SJSA1 (cell line): ENCODE measurements at places on chromosomes 2 and 18.
A peak's percentile ranks its signal among the peaks of the same experiment; 100 is the strongest.

DNA sequence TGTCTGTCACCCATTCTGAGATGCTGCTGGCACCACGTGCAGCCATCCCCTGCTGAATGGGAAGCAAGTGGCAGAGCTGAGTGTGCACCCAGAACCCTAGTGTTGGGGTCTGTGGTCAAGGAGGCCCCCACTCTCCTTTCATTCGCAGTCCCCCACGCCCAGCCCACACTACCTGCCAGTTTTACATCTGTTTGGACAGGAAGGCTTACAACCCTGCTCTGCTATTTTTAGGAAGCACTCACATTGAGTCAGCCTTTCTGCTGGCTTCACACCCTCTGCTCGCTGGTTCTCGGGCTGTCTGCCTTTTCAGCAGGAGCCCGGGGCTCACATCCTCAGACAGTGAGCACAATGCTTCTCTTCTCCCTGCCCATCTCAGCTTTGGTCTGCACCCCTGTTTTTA, 10.7 kb upstream of the ADCY3 start:
- DNase-seq, result no peak
- no peaks in the 10 kb centered on the region for H3K27me3 ChIP-seq
- H3K4me3 ChIP-seq, result no peak overlapping the region
- no peaks in the 10 kb centered on the region for H3K4me1 ChIP-seq
- no peak overlapping the region for H3K27ac ChIP-seq

- H3K4me3 ChIP-seq, result no peak overlapping the region
- H3K27ac ChIP-seq, result no peak overlapping the region
- DNase-seq, result no peak
- no peaks in the 10 kb centered on the region for H3K4me1 ChIP-seq
These were observed 116.2 kb downstream of the RND3 start for GRCh38 chr2:150371044-150371818.

DNA sequence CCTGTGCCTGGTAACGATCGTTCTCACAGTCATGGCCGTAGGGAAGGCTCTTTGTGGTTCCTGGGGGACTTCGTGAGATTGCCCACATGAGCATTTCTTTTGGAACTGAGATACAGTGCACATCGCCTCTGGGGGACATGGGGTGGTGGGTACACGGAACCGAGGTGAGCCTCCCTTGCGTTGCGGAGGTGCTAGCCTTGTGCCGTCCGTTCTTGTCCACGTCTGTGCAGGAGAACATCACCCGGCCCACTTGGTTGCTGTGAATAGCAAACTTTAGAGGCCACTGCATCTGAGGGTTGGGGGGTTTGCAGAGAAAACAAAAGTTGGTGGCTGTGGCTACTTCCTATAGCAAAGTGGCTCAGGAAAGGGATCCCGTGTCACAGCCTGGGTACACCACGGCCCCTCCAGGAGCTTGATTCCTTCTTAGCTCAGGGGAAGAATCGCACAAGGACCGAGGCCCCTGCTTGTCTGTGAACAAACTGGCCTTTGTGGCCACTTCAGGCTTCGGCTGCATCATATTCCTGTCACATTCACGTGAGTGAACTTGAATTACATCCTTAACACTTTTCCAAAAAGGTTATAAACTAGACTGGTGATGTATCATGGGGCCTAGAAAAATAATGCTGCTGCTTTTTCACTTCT, 72.6 kb downstream of the LRRFIP1 start:
- DNase-seq, result no peak
- no peak overlapping the region for H3K4me3 ChIP-seq
- H3K36me3 ChIP-seq, result peaks cover 24% of the 10 kb centered on the region
- H3K27ac ChIP-seq, result no peak overlapping the region
- peaks cover 56% of the 10 kb centered on the region for H3K4me1 ChIP-seq

DNA sequence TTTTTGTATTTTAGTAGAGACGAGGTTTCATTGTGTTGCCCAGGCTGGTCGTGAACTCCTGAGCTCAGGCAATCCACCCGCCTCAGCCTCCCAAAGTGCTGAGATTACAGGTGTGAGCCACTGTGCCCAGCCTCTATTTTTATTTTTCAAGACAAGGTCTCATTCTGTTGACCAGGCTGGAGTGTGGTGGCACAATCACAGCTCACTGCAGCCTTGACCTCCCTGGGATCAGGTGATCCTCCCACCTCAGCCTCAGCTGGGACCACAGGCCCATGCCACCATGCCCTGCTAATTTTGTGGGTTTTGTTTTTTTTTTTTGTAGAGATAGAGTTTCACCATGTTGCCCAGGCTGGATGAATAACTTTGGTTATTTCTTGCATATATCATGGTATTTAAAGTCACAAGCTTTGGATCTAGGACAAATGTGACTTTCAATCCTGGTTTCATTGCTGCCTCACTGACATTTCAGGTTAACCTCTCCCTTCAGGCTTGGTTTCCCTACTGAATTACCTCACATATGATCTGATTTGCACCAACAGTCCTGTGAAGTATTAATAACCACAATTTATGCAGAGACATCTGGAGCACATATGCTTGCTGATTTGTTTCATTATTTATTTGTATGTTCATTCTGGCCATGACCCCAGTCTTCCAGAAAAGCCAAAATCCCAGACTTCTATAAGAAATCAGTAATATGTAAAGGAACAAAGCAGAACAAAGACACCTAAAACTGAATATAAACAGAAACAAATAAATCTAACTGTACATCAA, 17.5 kb upstream of the RAB31 start:
- H3K4me3 ChIP-seq, result no peak overlapping the region
- no peak overlapping the region for H3K27ac ChIP-seq
- peak; percentile 10 for DNase-seq

- peak; percentile 10 for DNase-seq
- H3K36me3 ChIP-seq, result peaks cover 4% of the 10 kb centered on the region; the same call in 1 of the 2 replicates
- no peak overlapping the region for H3K27ac ChIP-seq
- H3K4me1 ChIP-seq, result peaks cover 25% of the 10 kb centered on the region
- no peaks in the 10 kb centered on the region for H3K27me3 ChIP-seq
These were observed 50.7 kb downstream of the SFXN5 start for GRCh38 chr2:73020657-73021370.

DNA sequence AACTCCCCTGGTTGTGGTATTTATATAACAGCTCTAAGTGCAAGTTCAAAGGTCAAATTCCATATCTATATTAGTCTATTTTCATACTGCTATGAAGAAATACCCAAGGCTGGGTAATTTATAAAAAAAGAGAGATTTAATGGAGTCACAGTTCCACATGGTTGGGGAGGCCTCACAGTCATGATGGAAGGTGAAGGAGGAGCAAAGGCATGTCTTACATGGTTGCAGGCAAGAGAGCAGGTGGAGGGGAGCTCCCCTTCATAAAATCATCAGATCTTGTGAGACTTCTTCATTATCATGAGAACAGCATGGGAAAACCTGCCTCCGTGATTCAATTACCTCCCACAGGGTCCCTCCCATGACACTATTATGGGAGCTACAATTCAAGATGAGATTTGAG, 179.6 kb upstream of the FBXO11 start:
- no peaks in the 10 kb centered on the region for H3K36me3 ChIP-seq
- no peaks in the 10 kb centered on the region for H3K4me1 ChIP-seq
- H3K27ac ChIP-seq, result no peak overlapping the region
- no peak overlapping the region for H3K4me3 ChIP-seq

GRCh38 chr2:28751956-28752630, 463 bp downstream of the PPP1CB start:
- peaks cover 12% of the 10 kb centered on the region for H3K36me3 ChIP-seq
- H3K27ac ChIP-seq, result peak overlapping the region; percentile 95
- peak overlapping the region; percentile 94 for H3K4me3 ChIP-seq
- H3K4me1 ChIP-seq, result peaks cover 43% of the 10 kb centered on the region
- H3K27me3 ChIP-seq, result no peaks in the 10 kb centered on the region
- no peak for DNase-seq

GRCh38 chr2:42882756-42883155, 90.4 kb upstream of the HAAO start:
- no peaks in the 10 kb centered on the region for H3K36me3 ChIP-seq
- no peak overlapping the region for H3K4me3 ChIP-seq
- no peak for DNase-seq
- H3K27me3 ChIP-seq, result no peaks in the 10 kb centered on the region
- 0 out of 2 replicates have a peak, but pooled peaks cover 5% of the 10 kb centered on the region for H3K4me1 ChIP-seq

DNA sequence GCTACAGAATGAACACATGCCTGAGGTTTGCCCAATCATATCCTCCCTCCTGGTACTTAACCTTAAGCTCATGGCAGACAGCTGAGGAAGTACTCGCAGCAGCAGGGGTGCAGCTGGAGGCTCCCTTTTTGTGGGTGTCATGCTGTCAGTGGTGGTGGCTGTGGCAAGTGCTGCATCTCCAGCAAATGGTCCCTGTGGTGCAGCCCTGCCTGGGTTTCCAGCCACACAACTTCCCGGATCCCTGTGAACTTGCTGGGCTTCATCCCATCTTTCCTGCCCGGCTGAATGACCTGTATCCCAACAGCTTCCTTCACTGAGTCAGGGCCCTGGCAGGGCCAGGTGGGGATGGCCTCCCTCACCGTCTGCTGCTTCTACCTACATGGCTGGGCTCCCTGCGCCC, 5.0 kb downstream of the TMEM185B start:
- H3K27me3 ChIP-seq, result no peaks in the 10 kb centered on the region
- H3K4me1 ChIP-seq, result peaks cover 15% of the 10 kb centered on the region
- peak; percentile 11 for DNase-seq

DNA sequence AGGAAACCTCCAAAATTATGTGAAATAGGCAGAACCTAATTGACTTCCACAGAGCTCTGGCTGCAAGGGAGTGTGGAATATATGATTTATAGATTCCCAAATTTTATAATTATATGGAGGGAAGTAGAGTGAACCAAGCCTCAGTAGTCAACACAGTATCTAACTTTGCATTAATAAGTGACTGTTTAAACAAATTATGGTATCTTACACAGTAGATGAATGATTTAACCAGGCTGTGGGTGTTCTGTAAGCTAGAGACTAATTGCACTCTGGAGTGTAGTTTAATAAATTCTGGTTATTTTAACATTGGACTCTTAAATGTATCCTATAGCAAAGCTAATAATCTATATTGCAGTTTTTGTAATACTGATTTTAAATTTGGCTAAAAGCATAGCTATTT, 183.5 kb downstream of the KIAA1328 start:
- H3K4me1 ChIP-seq, result no peaks in the 10 kb centered on the region
- no peak for DNase-seq
- no peaks in the 10 kb centered on the region for H3K27me3 ChIP-seq
- H3K4me3 ChIP-seq, result no peak overlapping the region

- H3K27ac ChIP-seq, result no peak overlapping the region
- no peak for DNase-seq
- no peak overlapping the region for H3K4me3 ChIP-seq
- no peaks in the 10 kb centered on the region; the same call in 1 of the 2 replicates for H3K36me3 ChIP-seq
- H3K4me1 ChIP-seq, result no peaks in the 10 kb centered on the region
These were observed 385.5 kb downstream of the SETBP1 start for GRCh38 chr18:45066210-45066609.

GRCh38 chr2:6177811-6178210, 485.6 kb downstream of the SOX11 start:
- peaks cover 11% of the 10 kb centered on the region for H3K4me1 ChIP-seq
- no peak overlapping the region for H3K4me3 ChIP-seq
- DNase-seq, result no peak
- no peaks in the 10 kb centered on the region for H3K36me3 ChIP-seq

DNA sequence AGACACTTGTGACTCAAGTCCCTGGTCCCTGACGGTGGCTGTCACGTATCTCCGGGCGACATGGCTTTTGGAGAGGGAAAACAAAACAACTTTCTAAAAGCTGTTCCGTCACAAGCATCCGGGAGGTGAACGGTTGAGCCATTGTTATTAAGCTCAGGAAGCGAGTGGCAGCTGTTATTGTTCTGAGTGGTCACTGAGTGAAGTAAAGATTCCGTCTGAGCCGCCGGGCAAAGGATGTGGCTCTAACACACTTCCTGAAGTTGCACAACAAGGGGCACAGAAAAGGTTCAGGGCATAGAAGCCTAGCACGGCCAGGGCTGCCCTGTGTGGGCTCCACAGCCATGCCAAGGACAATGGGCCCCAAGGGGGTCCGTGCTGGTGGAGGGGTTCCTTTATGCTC, 24.3 kb downstream of the INPP5D start:
- H3K27ac ChIP-seq, result no peak overlapping the region
- no peak for DNase-seq
- peaks cover 6% of the 10 kb centered on the region for H3K4me1 ChIP-seq
- no peak overlapping the region for H3K4me3 ChIP-seq
- no peaks in the 10 kb centered on the region for H3K27me3 ChIP-seq
- H3K36me3 ChIP-seq, result no peaks in the 10 kb centered on the region

GRCh38 chr2:115194623-115195022, 752.2 kb downstream of the DPP10 start:
- no peaks in the 10 kb centered on the region for H3K36me3 ChIP-seq
- no peak for DNase-seq

DNA sequence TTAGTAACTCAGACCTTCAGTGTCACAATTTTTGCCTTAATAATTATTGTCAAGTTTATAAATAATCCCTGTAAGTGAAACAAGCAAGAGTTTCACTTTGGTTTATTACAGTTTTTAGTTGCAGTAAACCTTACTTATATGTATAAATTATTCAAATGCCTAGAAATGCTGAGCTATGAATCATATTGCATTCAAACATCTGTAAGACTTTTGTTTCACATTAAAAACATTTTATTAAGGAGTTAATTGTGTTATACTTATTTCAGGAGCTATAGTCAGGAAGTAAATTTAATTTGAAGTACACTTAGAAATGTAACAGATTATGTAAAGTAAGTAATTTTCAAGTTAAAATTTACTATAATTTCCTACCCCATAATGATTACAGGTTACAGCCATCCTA, 3.9 kb upstream of the ETAA1 start:
- H3K4me3 ChIP-seq, result no peak overlapping the region
- DNase-seq, result no peak
- peak overlapping the region; percentile 75 for H3K27ac ChIP-seq
- H3K4me1 ChIP-seq, result peaks cover 61% of the 10 kb centered on the region
- H3K36me3 ChIP-seq, result peaks cover 4% of the 10 kb centered on the region

- peaks cover under 1% of the 10 kb centered on the region for H3K4me1 ChIP-seq
- H3K36me3 ChIP-seq, result no peaks in the 10 kb centered on the region
- DNase-seq, result no peak
- H3K27me3 ChIP-seq, result no peaks in the 10 kb centered on the region
- no peak overlapping the region for H3K4me3 ChIP-seq
These were observed 326.1 kb upstream of the HS6ST1 start for GRCh38 chr2:128644718-128645256.

DNA sequence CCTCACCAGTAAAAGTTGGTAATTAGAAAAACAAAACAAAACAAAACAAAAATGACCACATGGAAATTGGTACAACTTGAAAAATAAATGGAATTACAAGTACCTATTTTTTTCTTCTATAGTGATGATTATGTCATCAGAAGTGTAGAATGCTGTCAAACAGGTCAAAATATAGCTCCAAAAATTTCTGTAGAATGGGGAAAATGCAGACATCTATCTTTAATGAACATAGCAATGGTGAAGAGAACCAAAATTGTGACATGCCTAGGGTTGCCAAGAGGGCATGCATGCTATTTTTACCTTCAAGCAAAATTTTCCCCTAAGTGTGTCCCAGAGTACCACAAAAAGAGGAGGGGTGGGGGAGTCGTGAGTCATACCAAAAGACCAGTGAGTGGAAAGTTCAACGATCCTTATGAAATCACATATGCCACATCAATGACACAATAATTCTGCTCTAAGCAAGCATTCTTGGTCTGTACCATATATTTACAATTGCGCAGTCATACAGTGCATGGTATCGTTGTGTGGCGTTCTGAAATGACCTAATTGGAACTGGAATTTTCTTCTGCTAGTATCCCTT, 1436.4 kb downstream of the SUCLG1 start:
- no peak for DNase-seq
- no peak overlapping the region for H3K4me3 ChIP-seq
- no peak overlapping the region for H3K27ac ChIP-seq
- no peaks in the 10 kb centered on the region for H3K4me1 ChIP-seq
- H3K27me3 ChIP-seq, result no peaks in the 10 kb centered on the region
- H3K36me3 ChIP-seq, result no peaks in the 10 kb centered on the region

- DNase-seq, result no peak
- H3K4me3 ChIP-seq, result no peak overlapping the region
- H3K27ac ChIP-seq, result no peak overlapping the region
- no peaks in the 10 kb centered on the region for H3K4me1 ChIP-seq
- H3K36me3 ChIP-seq, result no peaks in the 10 kb centered on the region
These were observed 26.7 kb downstream of the IFIH1 start for GRCh38 chr2:162291748-162292147.
